Nephron progenitor cell (in vitro differentiated cells): ENCODE measurements at places on chromosomes 12 and 14.

- no peak for DNase-seq
Observed at GRCh38 chr12:16329594-16329993, 17.9 kb upstream of the MGST1 start.

DNA sequence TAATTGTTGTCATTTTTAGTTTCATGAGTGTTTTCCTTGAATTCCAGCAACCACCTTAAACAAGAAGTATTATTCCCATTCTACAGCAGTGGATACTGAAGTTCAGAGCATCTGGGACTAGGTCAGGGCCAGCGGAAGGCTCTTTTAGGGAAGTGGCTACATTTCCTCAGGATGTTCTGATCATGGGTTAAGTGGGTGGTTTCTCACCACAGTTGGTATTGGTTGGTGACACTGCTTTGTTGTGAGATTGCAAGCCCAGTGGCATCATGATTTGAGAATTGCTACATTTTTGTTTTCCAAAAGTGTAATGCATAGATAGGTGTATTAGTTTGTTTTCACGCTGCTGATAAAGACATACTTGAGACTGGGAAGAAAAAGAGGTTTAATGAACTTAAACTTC is 47.1 kb downstream of the SYNE2 start:
- DNase-seq = no peak

GRCh38 chr12:131194166-131194565 is 240.5 kb downstream of the ADGRD1 start:
- DNase-seq = no peak

GRCh38 chr12:130661486-130662255 is 54.4 kb downstream of the RIMBP2 start:
- peak; percentile 23 for DNase-seq

DNA sequence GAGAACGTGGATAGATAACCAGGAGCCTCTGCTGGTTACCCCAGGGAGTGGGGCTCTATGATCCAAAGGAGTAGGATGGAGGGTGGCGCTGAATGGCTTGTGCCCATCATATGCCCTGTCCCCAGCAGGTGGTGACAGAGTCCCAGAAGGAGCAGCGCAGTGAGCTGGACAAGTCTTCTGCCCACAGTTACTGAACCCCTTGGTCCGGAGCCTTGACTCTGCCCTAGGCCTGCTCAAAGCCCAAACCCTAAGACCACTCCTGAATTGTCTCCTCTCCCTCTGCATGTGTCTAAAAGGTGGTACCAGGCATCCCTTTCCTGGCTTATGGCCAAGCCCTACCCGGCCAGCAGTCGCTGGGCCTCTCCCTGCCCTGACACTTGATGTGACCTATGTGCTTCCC is 3.2 kb downstream of the PRPH start:
- no peak for DNase-seq

- DNase-seq = no peak
Observed at GRCh38 chr12:64184216-64184615, 37.9 kb downstream of the KICS2 start.

GRCh38 chr12:9169979-9170634 is 38.1 kb downstream of the PZP start:
- no peak for DNase-seq

- DNase-seq = no peak
Observed at GRCh38 chr12:18689771-18690170, 48.0 kb downstream of the PLCZ1 start.
